ENCODE measurements at places on chromosomes 3 and 15.
A peak's percentile ranks its signal among the peaks of the same experiment; 100 is the strongest.

- no peak for DNase-seq
Observed at GRCh38 chr15:78873793-78874765, 1.4 kb downstream of the MORF4L1 start.

DNA sequence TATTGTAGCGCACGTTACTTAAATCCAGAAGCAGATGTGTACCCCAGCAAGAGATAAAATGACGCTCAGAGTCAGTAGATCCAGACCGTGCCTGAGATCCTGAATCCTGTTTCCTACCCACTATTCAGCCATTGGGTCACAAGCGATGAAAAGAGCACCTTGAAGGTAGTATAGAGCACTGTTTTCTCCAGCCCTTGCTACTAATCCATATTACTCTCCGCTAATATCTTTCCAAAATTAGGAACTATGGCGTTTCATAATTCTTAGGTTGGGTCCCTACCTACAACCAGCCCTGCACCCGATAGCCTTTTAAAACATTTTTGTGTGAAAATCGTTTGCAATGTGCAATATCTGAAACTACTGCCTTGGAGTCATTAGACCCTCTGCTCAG is 596 bp downstream of the BTD start:
- DNase-seq = peak; percentile 3

- no peak for DNase-seq
Observed at GRCh38 chr3:9450126-9450525, 52.7 kb downstream of the SETD5 start.

DNA sequence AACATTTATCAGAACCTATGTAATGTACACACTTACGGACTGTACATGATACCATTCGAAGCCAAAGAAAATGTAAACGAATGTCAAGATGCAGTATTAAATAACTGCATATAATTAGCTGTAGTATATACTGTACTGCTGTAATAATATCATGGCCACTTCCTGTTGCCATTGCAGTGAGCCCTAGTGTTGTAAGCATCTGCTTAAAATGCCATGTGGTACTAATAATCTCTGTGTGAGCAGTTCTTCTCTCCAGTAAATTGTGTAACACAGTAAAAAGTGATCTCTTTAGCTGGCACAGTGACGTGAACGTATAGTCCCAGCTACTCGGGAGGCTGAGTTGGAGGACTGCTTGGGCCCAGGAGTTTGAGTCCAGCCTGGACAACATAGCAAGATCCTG is 8.6 kb downstream of the SPG11 start:
- DNase-seq = no peak

GRCh38 chr3:183895296-183895695 is 10.6 kb upstream of the PARL start:
- DNase-seq = peak; percentile 67

GRCh38 chr3:188904670-188905069 is 267.1 kb upstream of the TPRG1 start:
- DNase-seq = no peak

DNA sequence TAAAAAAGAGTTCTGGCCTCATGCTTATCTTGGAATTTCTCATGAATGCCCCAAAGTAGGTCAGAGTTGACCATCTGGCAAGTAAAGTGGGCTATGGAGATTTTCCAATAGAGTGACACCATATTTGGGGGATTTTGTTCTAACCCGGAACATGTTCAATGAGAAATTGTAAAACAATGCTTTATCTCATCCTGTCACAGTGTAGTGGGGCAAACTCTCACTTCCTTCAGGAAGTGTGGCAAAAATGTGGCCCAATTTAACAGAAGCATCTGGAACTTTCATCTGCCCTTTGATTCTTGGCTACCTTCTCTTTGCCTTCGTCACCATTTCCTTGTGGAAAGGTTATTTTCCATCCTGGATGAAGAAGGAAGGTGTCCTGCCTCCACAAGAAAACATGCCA is 70.8 kb downstream of the ADAMTS9 start:
- DNase-seq = no peak

DNA sequence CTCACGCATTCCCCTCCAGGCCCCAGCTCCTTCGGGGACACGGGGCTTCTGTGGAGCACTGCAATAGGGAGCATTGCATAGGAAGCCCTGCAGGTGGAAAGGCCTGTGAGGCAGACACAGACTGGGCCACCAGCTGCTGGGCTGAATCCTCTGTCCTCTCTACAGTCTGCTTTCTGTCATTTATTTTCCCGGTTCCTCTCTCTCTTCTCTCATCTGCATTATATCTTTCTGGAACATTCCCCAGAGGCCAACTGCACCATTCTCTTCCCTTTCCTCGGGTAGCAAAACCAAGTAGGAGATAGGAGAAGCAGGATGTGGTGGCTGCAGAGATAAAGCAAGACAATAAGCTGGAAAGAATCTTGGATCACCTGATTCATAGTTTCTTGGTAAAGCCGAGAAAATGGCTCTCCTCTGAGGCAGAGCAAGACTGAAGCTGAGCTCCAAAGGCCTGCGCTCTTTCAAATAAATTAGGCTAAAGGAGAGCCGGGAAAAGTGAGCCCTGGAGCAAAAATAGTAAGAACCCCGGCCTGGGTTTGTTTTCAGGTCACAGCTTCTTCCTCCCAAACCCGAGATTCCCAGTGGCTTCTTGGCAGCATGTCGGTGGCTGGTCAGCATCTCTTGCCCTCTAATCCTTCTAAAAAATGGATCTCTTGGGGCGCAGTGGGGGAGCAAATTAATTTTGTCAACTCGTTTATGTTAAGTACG is 5.3 kb downstream of the TM4SF4 start:
- DNase-seq = no peak

DNA sequence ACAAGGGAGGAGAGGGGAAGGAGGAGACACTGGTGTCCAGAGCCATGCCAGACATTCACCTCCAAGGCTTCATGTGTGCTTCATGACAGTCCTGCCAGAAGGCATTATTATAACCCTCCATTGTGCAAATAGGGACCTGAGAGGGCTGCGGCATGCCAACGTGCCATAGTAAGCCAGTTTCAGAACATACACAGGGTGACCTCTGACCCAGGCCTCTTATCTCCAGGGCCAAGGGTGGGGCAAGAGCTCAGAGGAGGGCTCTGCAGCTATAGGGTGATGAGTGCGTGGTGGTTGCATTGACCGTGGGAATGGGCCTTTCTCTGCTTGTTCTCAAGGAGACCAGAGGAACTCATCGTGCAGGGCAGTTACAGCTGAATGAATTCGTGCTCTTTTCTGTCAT is 9.7 kb upstream of the ACSBG1 start:
- DNase-seq = no peak

DNA sequence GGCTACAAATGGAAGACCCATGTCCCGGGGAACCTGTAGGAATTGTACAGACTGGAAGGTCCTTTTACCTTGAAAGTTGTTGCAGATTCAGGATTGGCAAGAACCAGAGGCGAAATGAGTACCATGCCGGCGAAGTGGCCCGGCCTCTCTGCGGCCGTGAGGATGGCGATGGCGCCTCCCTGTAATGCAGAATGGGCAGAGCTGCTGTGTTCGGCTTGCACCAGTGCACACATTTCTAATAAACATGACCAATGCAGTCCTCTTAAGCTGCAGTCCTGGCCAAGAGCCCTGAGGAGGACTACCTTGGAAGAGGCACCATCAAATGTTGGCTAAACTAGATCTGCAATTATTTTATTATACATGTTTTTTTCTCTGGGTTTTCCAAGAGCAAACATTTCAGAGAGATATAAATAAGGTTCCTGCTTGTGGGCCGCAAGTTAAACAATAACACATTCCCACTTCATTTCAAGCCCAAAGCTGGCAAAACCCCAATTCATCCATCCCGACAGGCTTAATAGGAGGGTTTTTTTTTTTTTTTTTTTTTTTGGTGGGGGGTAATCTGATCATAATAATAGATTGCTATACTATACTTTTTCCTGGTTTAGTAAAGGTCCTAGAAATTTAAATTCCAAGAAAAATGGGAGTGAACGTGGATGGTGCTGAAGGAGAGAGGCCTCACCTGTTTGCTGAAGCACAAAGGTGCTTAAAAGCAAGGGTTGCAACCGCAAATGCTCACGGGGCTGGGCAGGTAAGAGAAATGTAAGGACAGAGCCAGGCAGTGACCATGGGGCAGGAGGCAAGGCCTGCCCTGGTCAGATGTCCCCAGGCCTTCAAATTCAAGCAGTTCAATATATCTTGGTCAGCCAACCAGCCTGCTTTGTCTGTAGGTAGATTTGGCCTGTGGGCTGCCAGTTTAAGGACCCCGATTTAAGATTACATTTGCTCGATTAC is 48.5 kb downstream of the ABTB1 start:
- DNase-seq = no peak

DNA sequence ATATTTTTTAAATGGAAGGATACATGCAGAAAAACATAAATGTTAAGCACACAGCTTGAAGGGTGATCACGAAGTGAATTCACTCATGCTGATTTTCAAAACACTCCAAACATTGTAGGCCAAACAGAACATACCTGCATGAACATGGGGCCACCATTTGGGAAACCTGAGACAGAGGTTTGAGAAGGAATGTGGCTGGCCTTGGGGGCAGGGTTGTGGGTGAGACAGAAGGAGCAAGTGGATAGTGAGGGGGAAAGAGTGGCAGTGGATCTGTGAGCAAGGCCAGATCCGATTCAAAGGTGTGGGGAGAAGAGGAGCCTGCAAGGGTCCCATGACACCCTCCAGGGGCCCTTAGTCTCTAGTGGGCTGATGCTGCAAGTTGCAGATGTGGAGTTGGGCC is 94.9 kb downstream of the HMG20A start:
- no peak for DNase-seq

GRCh38 chr15:79944622-79945021 is 26.4 kb downstream of the BCL2A1 start:
- DNase-seq = no peak

DNA sequence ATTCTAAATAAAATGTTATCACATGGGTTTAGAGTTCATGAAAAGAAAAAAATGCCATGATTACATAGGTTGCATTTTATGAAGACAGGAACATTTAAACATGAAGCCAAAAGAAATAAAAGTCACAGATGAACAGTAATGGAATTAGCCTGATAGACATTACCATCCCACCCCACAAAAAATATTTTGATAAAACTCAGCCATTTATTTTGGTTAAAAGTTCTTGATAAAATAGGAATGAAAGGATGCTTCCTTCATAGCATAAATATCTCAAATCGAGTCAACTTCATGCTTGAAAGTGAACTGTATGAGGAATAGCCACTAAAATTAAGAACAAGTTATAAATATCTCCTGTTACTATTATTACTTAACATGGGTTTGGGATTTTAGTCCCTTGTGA is 101.9 kb upstream of the TMC3 start:
- DNase-seq = no peak

DNA sequence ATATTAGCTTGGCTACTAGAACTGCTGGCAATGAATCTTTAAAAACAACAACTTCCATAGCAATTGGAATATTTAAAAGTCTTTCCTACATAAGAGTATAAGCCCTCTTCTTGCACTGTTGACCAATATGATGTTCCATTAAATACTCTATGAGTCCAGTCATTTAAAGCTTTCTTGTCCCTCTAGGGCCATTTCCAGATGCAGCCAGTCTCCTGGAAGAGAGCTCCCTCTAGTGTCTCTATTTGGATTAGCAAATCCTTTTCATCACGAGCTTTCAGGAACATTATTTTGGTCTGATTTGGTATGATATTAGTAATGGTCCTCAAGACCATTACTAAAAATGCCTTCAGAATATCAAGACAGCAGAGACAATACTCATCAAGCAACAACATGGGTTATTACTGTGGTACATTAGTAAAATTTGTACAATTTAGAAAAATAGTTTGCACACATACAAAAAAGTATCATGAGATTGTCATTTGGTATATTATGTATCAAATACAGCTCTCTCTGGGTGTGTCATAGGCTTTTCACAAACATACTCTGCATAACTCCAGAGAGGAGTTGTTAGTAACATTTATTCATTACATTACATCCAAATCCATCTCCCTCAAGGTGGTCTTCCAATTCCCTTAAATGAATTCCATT is 101.3 kb downstream of the DPH6 start:
- peak; percentile 26 for DNase-seq

DNA sequence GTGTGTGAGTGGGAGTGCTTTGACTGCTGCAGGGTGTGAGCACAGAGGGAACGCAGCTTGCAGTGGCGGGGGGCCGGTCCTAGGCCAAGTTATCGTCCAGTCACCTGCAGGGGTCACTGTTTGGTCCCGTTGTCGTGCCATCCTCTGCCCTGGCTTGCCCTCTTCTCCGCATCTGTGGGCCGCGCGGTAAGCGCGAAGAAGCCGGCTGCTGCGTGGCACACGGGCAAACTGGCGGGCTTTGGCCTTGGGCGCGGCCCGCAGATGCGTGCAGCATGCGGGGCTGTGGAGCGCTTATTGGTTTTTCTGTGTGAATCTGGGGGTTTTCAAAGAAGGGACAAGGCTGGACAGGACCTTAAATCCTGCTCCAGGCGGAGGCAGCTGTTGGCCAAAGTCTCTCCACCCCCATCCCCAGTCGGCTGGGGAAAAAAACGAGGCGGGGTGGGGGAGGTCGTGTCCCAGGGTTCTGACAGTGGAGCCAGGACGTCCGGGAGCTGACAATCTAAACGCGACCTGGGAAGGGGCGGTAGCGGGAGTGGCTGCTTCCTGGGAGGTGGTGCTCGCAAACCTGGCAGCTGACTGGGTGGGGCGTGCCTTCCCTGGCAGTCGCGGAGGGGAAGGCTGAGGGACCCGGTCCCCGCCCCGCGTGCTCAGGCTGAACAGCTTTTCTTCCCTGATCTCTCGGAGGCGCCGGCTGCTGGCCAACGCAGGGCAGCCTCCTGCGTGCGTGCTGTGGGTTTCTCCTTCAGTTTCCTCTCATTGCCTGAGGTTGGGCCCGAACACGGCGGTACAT is 39.7 kb upstream of the VEPH1 start:
- no peak for DNase-seq

All from GM18507 (cell line).